Activated CD8-positive, alpha-beta T cell treated with anti-CD3 and anti-CD28 coated beads for 36 hours (primary cell): ENCODE measurements at places on chromosomes 5 and 9. TPM values are rescaled to one million over a fixed set of nuclear protein-coding genes. Genes with fewer than 3 reads are reported as not detected.

KIF4B gene
- not detected for total RNA-seq

FGF1 gene
- not detected for total RNA-seq

PCDHGB4 gene
- total RNA-seq = not detected

PGM5 gene
- not detected for total RNA-seq

GRCh38 chr5:54040804-54041203 lies 269.6 kb downstream of the ARL15 start:
- DNase-seq = no peak

GRCh38 chr9:126857261-126857960 lies 3.0 kb upstream of the ZBTB34 start:
- DNase-seq = no peak

- DNase-seq = peak; percentile 91
Measured at GRCh38 chr5:119343766-119344165, 12.1 kb upstream of the TNFAIP8 start.

- peak; percentile 50 for DNase-seq
Measured at GRCh38 chr9:131747352-131747751, 7.5 kb upstream of the RAPGEF1 start.

GRCh38 chr5:68370196-68370595 lies 154.6 kb downstream of the PIK3R1 start:
- DNase-seq = no peak

- DNase-seq = peak; percentile 84
Measured at GRCh38 chr9:110148384-110148783, 59.6 kb downstream of the C9orf152 start.

DNA sequence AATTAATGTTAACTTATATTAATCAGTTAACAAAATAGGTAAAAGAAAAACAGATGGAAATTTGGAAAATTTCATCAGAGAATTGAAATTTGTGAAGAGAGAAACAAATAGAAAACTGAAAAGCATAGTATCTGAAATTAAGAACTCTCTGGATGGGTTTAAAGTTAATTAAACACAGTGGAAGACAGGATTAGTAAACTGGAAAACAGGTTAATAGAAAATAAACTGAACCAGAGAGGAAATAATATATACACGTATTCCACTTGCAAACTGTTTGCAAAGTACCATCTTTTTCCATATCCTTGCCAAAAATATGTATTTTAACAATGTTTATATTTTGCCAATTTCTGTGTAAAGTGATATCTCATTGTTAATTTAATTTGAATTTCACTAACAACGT lies 257.5 kb downstream of the CD180 start:
- DNase-seq = no peak

- DNase-seq = peak; percentile 61
Measured at GRCh38 chr9:135797507-135798262, 95.7 kb downstream of the KCNT1 start.

DNA sequence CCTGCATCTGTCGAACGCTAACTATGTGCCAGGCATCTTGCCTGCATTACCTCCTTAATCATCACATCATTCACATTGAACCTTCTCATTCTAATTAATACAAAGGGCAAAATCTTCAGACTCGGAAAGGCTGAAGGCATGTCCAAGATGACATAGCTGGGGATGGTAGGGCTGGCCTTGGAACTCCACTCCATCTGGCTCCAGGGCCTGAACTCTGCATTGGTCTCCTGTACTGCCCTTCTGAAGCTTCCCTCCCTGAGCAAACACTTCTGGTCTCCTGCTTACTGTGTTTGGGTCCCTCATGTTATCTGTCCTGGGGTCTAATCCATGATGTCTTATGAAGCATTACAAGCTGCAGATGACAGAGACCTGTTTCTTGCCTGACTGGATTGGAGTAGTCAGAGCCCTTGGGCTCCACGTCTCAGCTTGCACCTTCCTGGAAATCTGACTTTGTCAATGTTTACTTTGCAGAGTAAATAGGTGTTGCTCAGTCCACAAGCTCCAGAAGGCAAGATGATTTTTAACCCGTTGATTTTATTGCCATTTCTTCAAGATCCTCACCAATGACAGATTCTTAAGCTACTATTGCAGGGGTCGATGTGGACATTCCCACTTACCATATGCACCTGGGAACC lies 106.1 kb downstream of the GALNT10 start:
- no peak for DNase-seq

GRCh38 chr5:19855031-19855430 lies 133.0 kb downstream of the CDH18 start:
- no peak for DNase-seq

GRCh38 chr5:119390404-119390803 lies 34.6 kb downstream of the TNFAIP8 start:
- DNase-seq = no peak

DNA sequence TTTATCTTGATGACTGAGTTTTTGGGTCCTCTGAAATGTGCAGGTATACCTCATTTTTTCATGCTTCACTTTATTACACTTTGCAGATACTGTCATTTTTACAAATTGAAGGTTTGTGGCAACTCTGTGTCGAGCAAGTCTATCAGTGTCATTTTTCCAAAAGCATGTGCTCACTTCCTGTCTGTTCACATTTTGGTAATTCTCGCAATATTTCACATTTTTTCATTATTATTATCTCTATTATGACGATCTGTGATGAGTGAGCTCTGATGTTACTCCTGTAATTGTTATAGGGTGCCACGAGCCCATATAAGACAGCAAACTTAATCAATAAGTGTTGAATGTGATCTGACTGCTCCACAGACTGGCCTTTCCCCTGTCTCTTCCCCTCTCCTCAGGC lies 73.4 kb upstream of the FBXW11 start:
- DNase-seq = no peak

DNA sequence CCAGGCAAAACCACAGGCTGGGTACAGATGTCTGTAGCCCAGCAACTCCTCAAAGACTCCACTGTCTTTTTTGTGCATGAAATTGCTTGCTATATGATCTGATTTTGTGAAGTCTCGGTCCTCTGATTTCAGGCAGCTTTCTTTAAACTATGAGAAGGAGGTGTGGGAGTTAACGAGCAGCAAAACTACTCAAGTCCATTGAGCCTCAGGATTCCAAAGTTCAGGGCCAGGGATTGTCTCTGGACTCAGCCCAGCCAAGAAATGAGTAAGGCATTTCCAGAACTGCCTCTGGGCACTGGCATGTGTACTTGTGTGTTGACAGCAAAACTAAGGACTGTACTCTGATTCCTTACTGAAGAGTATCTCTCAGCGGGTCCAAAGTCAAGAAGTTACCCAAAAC lies 53.4 kb upstream of the GLIS3 start:
- DNase-seq = no peak

- no peak for DNase-seq
Measured at GRCh38 chr5:4765411-4765810, 374.7 kb upstream of the ADAMTS16 start.

- DNase-seq = no peak
Measured at GRCh38 chr5:131758520-131758900, 38.3 kb downstream of the FNIP1 start.

DNA sequence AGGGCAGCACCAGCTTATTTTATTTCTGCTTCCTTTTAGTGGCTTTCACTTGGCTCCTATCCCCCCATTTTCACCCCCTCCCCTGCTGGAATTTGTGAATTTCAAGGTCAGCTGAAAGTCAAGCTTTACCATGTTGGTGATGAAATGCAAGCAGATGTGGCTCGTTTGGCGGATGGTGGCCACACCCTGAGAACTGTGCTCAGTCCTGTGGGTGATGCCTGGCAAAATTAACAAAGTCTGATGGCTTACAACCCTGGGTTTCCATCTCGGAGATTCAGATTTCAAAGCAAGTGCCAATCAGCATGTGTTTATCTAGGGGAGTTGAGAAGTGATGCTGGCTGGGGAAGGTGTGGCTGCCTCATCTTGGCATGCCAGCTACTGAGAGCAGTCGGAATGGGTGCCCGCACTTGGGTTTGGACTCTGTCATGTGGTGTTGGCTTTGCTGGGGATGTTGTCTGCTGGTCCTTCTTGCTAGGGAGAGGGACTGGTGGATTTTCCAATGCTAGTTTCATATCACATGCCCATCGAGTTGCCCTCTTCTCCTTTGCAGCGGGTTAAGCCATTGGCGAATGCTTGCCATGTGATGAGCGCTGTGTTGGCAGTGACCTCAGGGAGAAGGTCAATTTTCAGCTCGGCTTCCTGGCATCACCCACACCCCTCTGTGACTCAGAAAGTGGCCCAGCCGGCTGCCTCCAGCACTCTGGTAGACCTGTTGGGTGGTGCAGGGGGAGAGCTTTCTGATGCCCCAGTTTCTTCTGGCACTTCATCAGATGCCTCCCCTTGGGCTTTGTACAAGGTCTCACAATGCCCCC lies 77.0 kb upstream of the PITX1 start:
- DNase-seq = no peak

DNA sequence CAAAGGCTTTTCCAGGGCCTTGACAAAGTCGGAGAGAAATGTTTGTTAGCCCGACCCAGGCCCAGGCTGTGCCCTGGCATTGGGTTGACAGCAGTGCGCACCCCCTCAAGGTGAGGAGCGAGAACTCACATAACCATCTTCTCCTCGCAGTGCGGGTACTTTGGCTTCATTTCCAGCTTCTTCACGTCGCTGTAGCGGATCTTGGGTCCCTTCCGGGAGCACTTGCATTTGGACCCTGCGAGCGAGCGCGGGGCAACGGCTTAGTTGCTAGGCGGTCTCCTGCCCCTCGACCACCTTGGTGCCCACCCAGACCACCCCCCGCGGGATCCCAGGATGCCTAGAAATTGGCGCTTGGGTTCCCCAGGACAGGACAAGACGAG lies 496 bp downstream of the CXCL14 start:
- DNase-seq = no peak

GRCh38 chr9:42275141-42275540 lies 91.7 kb downstream of the SPATA31A6 start:
- no peak for DNase-seq

DNA sequence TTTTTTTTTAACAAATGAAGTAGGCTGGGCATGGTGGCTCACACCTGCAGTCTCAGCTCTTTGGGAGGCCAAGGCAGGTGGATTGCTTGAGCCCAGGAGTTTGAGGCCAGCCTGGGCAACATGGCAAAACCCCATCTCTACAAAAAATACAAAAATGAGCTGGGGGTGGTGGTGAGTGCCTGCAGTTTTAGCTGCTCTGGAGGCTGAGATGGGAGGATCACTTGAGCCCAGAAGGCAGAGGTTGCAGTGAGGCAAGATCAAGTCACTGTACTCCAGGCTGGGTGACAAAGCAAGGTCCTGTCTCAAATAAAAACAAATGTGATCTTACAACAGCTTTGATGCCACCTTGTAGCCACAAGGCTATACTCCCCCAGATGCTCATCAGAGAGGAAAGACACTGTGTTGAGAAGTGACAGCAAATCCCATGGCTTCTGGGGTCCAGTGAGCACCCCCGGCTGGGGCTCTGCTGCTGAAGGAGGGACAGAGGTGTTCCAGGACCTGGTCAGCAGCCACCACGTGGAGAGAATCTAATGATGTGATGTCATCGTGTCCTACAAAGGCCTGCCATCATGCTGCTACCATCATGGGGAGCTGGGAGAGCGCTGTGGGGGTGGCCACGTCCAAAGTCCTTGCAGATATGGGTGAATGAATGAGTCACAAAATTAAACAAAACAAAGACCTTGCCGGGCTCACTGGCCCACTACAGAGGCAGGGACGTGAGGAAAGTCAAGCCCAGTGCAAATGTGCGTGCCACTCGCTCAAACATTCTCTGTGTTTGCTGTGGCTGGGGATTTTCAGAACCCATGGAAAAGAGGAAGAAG lies 60.7 kb downstream of the PRRT1B start:
- DNase-seq = no peak
